ENCODE measurements at places on chromosomes 2 and 18.

DNA sequence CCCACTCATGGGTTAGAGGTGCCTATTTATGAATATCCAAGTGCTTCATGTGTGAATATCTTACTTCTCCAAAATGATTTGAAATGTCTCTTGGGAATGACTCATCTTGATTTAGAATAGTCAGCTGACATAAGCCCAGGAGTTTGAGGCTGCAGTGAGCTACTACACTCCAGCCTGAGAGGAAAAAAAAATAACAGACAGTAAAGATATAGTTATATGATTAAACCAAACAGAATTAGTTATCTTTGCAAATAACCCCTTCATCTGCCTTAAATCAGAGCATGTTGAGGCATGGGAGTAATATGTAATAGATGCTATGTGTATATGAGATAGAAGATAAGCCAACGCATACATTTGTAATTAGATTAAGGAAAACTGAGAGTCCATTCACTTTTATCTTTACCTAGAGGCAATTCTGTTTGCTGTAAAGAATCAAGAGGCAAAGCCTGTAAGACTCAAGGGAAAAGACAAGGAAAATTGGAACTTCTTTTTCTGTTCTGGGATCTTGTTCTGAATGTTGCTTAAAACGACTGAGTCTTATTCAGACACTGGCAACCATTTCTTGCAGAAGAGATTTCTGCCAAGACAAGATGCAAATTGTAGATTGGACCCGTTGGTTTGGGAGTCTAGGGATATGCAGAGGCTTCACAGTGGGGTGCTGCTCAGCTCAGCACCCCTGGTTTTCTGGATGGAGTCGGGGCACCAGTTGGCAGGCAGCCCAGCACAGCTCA is 104.4 kb downstream of the LIPG start:
- peak; percentile 51 for DNase-seq

GRCh38 chr2:28594000-28594331 is 98.1 kb downstream of the PLB1 start:
- DNase-seq, result no peak

DNA sequence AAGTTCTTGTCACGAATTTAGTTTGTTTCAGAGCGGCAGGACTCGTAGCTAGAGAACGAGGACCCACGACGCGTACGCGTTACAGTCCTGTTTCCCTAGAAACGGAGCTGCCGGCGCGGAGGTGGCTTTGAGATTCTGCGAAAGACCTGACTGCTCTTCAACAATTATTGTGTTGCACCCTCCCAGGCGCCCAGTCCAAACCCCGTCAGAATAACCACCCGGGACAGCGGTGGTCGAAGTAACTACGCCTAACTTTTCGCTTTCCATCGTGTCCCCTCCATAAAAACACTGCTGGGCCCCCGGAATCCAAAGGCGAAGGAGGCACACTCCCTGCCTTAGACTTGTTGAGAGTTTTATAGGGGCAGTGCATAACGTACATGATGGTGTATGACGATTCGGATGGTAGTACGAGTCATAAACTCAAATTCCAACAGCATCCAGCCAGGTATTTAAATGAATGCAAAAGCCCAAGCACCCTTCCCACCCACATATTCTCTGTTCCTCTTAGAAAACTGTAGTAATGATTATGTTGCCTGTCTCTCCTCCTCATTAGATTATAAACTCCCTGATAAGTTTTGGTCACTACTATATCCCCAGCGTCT is 651 bp upstream of the STAM2 start:
- DNase-seq, result peak; percentile 31

- DNase-seq, result no peak
These were observed 7.5 kb downstream of the MAL start for GRCh38 chr2:95032868-95033603.

DNA sequence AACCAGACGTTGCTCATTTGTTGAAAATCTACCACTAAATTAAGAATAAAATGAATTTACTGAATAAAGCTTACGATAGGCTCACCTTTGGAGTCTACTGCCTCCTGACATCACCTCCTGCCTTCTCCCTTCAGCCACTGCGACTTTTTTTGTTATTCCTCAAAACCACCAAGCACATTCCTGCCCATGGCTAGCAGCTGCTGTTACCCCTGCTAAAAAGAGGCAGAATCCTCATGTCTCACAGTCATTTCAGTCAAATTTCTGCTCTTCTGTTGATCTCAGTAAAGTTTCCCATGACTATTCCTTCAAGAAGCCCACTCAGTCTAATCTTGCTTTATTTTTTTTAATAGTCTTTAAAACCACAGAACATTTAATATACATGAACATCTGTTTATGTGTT is 40.8 kb upstream of the ANKRD62 start:
- no peak for DNase-seq

DNA sequence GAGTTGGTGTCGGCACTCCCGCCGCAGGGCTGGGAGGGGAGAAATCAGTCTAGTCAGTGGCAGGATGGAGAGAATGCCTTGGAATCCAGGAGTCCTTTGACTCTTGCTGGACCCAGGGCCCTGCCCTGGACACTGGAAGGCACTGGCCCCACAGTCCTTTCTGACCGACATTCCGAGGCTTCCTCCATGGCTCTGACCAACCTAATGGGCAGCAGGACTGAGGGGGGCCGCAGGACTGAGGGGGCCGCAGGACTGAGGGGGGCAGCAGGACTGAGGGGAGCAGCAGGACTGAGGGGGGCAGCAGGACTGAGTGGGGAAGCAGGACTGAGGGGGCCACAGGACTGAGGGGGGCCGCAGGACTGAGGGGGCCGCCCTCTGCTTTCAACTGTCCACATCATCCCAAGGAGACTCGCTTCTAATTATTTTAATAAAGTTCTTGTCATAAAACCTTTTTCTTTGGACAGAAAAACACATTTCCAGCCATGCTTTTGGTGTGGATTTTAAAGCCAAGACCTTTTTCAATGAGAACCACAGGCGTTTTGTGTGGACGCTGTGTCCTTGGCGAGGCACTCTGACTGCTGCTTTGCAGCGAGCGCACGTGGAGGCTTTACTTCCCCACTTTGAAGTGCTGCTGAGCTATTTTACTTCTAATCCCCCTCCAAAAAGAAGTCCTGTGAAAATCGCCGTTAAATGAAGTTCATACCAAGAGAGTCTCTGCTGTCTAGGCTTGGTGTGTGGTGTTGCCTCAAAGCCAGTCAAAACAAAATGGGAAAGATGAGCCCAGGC is 226.1 kb downstream of the TWIST2 start:
- DNase-seq, result no peak

DNA sequence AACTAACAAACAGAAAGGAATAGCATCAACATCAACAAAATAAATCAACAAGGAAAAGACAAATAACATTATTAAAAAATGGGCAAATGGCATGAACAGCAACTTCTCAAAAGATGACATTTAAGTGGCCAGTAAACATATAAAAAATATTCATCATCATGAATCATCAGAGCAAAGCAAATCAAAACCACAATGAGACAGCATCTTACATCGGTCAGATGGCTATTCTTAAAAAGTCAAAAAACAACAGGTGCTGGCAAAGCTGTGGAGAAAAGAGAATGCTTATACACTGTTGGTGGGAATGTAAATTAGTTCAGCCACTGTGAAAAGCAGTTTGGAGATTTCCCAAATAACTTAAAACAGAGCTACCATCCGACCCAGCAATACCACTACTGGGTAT is 327.1 kb downstream of the CMPK2 start:
- no peak for DNase-seq

DNA sequence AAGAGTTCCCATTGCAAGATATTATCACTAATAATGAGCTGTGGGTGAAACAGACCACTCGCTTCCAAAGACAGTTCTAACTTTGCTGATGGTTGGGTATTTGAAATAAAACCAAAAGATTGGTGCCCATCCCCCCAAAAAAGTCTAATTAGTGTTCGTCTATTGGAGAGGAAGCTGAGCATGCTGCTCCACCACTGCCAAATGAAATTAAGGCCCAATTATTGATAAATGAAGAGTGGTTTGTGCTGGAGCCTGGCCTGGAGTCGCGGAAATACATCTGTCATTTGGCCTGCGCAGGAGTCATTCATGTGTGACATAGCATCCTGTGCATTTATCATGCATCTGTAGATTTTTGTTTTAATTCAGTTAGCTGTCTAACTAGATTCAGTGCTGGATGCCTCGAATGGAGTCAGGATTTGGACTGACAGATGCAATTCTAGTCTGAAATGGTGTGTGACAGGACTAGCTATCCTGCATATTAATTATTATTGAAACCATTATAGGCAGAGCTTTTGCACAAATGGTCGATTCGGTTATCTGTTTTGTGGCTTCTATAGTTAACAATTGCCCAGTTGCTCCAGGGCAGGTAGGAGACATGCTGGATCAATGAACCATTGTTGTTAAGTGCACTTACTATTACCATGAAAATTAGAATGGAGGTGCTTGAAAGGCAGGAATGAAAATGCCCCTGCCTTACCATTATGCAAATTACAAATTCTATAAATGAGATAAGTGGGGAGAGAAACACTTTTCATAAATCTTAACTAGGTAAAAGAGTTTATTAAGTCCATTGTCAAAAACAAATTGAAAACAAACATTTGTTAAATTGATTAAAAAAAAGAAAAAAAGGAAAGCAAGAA is 450.4 kb upstream of the TCF4 start:
- no peak for DNase-seq

- peak; percentile 32 for DNase-seq
These were observed 22.9 kb upstream of the RPL37A start for GRCh38 chr2:216475767-216476166.

All from suppressor macrophage treated with lipopolysaccharide for 1 hour (primary cell).